ENCODE measurements at places on chromosomes 13 and 19.

- DNase-seq = no peak
Observed at GRCh38 chr19:5891938-5892771, 11.4 kb downstream of the NDUFA11 start.

DNA sequence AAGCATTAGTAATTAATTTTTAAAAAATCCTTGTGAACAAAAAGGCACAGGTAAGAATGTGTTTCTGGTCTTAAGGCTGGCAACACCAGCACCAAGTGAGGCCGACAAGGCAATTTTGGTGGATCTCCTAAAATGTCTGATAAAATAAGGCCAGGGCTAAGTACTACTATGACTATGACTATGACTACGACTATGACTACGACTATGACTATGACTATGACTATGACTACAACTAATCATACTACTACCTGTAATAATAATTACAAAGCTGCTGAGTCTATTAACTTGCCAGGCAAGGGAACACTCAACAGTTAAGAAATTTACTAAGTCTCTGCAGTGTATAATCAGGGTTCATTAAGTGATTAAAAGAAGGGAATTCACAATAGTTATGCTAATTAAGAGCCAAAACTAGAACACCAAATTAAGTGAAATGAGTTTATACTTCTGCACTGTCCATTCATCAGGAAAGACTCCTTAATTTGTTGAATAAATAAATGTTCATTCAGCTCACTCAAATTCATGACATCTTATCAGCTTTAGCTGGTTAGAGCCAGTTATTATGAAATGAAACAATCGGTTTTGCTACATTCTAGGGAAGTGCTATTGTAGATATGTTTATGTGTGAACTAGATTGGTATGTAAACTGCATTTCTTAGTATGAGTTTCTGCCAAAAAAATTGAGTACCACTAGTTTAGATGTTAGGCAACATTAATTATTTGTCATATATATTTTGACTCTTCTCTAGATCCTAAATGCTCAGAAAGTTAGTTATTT, 1626.2 kb upstream of the PCDH20 start:
- no peak for DNase-seq

- DNase-seq = no peak
Observed at GRCh38 chr19:3818466-3818865, 32.3 kb upstream of the MATK start.

DNA sequence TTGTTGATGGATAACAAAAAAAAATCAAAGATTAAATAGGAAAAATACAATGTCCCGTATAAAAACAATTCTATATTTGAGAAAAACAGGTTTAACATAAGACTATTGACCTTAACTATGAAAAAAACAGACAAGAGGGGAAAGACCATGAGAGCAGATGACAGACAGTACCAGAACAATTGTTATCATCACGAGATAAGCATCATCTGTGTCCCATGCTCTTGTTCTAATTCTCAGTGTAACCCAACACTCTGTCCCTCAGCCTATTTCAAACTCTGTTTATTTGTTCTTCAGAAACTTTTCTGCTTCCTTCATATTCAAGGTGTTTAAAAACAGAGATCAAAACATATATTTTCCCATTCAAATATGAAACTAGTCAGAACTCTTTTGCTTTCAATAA, 216.4 kb downstream of the PCDH9 start:
- DNase-seq = no peak

DNA sequence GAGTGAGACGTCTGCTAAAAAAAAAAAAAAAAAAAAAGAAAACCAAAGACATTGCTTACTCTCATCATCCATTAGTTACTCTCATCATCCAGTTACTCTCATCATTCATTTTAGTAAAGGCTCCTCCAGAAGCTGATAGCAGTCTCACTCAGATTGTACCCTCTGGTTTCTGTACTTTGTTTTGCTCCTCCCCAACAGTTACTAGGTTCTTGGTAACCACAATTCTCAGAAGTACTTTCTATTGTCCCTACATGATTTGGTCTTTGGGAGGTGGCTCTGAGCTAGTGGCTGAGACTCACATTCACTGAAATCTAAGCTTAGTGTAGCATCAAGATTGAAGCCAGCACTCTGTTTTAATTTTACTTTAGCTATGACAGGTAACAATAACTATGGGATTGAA, 14.3 kb downstream of the ERICH4 start:
- no peak for DNase-seq

GRCh38 chr19:41638641-41639081, 11.8 kb upstream of the CEACAM4 start:
- DNase-seq = no peak

DNA sequence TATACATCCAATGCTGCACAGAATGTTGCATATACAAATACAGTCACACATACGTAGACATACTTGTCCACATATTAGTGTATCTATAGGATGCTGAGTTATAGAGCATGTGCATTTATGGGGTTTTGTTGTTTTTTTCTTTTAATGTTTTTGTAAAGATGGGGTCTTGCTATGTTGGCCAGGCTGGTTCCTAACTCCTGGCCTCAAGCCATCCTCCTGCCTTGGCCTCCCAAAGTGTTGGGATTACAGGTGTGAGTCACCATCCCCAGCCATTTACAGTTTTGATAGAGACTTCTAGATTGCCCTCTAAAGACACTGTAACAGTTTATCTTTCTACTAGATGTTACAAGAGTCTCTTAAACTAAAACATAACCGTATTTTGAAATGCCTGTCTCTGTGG, 14.3 kb downstream of the HNRNPUL1 start:
- no peak for DNase-seq
